Upper lobe of right lung (tissue), 1 donor: ENCODE measurements at places on chromosomes 6 and 20.

GRCh38 chr20:33506576-33506975 is 16.7 kb downstream of the CBFA2T2 start:
- no peaks in the 10 kb centered on the region for H3K36me3 ChIP-seq
- H3K27me3 ChIP-seq: no peaks in the 10 kb centered on the region
- H3K4me3 ChIP-seq: no peak overlapping the region
- no peak for DNase-seq

DNA sequence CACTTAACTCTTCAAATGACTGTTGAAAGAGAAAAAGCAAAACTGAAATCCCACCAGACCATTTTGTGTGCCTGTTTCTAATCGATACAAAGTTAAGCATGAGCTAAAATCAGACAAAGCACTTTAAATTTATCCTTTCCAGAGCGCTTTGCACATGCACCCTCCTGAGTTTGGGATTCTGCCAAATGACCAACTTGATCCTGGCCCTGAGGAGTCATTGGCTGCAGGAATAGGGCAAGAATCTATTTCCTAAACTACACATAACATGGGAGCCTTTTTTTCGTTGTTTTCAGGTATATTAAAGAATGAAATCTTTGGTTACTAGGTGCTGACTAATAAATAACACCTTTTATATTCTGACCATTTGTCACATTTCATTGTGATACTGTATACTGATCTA is 23.8 kb upstream of the MTHFD1L start:
- no peak for DNase-seq
- H3K4me1 ChIP-seq: no peaks in the 10 kb centered on the region
- H3K27me3 ChIP-seq: no peaks in the 10 kb centered on the region
- no peak overlapping the region for H3K4me3 ChIP-seq
- H3K36me3 ChIP-seq: peaks cover 24% of the 10 kb centered on the region

DNA sequence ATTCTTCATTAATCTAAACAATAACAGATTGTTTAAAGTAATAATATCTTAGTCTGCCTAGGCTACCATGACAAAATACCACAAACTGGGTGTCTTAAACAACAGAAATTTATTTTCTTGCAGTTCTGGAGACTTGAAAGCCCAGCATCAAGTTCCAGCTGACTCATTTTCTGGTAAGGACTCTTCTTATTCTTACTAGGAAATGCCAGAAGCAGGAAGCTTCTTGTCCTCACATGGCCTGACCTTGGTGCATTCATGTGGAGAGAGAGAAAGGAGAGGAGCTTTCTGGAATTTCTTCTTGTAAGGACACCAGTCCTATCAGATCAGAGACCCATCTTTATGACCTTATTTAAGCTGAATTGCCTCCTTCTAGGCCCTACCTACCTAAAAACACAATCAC is 110.5 kb downstream of the ANKRD60 start:
- no peaks in the 10 kb centered on the region for H3K27me3 ChIP-seq
- H3K27ac ChIP-seq: no peak overlapping the region
- no peaks in the 10 kb centered on the region for H3K36me3 ChIP-seq
- no peak for DNase-seq

- DNase-seq: no peak
- no peaks in the 10 kb centered on the region for H3K36me3 ChIP-seq
- peak overlapping the region; percentile 70 for H3K27ac ChIP-seq
Observed at GRCh38 chr6:127464161-127464880, 5.1 kb upstream of the KIAA0408 start.

DNA sequence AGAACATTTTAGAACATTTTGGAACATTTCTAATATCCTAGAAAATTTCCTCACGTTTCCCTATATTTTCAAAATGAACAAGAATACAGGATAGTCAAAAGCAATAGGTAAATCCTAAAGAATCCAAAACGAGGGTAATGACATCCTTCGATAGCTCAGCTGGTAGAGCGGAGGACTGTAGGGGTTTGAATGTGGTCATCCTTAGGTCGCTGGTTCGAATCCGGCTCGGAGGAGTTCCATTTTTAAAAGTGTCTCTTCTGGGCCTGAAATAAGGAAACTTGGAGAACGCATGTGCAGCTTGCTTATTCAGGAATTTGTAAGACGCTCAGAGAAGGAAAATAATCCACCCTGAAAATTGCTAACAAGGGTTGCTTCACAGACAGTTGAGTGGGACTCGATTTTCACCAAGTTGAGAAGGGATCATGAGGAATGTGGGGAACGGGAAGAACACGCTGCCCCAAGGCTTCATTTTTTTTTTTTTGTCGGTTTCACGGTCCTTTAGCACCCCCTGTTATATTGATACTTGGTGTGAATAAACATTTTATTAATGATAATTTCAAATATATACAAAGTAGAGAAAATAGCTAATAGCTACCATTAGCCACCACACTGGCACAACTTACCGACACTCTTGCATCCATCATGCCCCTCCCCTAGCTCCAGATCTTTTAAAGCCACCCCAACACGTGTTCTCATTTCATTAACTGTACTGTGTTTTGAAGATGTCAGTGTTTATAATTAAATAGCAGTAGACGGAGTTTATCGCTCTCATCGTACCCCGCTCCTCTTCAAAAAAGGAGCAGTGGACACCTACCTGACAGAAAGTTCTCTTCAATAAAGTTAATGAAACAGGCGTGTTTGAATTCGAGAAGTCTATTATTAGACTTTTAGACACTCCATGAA is 1.8 kb upstream of the ABT1 start:
- H3K36me3 ChIP-seq: peaks cover 22% of the 10 kb centered on the region
- peak overlapping the region; percentile 98 for H3K4me3 ChIP-seq
- DNase-seq: no peak
- peak overlapping the region; percentile 92 for H3K27ac ChIP-seq
- peaks cover 26% of the 10 kb centered on the region for H3K27me3 ChIP-seq
- peaks cover 15% of the 10 kb centered on the region for H3K4me1 ChIP-seq

- no peaks in the 10 kb centered on the region for H3K27me3 ChIP-seq
- H3K4me1 ChIP-seq: no peaks in the 10 kb centered on the region
- H3K4me3 ChIP-seq: no peak overlapping the region
- no peak for DNase-seq
Observed at GRCh38 chr6:125843593-125843992, 52.8 kb downstream of the NCOA7 start.

GRCh38 chr20:61161726-61162390 is 90.2 kb upstream of the CDH4 start:
- H3K4me1 ChIP-seq: no peaks in the 10 kb centered on the region
- no peak for DNase-seq
- H3K4me3 ChIP-seq: no peak overlapping the region

GRCh38 chr6:10740061-10740460 is 7.5 kb upstream of the TMEM14B start:
- no peak overlapping the region for H3K4me3 ChIP-seq
- DNase-seq: no peak
- no peaks in the 10 kb centered on the region for H3K36me3 ChIP-seq
- no peaks in the 10 kb centered on the region for H3K4me1 ChIP-seq
- H3K27ac ChIP-seq: no peak overlapping the region
- no peaks in the 10 kb centered on the region for H3K27me3 ChIP-seq

DNA sequence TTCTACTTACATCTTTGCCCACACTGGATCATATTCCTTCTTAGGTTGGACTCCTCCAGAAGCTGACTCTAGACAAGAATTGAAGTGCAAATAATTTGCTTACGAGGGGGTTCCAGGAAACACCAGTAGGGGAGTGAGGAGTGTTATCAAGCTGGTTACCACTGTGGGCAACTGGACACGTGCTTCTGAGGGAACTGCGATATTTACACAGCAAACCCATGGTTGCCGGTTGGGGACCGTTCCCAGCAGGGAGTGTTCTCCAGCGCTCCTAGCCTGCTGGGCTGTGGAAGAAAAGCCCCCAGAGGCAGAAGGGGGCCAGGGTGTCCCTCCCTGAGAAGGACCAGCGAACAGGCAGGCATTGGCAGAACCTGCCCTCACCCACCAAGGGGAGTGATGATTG is 21.7 kb downstream of the MDFI start:
- no peaks in the 10 kb centered on the region for H3K36me3 ChIP-seq
- peaks cover 4% of the 10 kb centered on the region for H3K27me3 ChIP-seq
- H3K4me1 ChIP-seq: peaks cover 9% of the 10 kb centered on the region

DNA sequence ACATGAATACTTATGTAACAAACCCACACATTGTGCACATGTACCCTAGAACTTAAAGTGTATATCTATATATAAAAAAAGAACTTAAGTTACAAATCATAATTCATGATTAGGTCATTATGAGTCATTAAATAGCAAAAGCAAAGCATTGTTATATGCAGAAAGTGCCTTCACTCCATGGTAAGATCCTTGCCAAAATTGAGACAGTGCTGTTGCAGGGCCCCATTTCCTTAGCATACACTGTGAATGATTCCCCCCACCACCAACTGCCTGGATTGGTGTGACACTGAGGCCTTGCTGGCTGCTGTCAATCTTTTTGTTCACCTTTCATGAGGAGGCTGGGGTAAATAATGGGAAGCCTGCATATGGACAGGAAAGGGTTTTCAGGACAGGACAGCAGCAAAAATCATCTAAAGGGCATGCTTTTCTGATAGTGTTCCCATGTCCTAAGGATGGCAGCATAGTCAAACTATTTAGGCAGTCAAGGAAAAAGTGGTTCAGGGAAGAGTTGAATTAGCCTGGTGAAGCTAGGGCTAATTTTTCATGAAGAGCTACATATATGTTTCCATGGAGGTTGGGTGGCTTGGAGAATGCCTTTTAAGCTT is 188.2 kb upstream of the ASCC3 start:
- no peak overlapping the region for H3K4me3 ChIP-seq
- DNase-seq: no peak
- no peak overlapping the region for H3K27ac ChIP-seq
- no peaks in the 10 kb centered on the region for H3K27me3 ChIP-seq

GRCh38 chr20:39069976-39070375 is 107.8 kb downstream of the DHX35 start:
- no peak overlapping the region for H3K4me3 ChIP-seq
- H3K36me3 ChIP-seq: no peaks in the 10 kb centered on the region
- no peaks in the 10 kb centered on the region for H3K27me3 ChIP-seq
- no peak overlapping the region for H3K27ac ChIP-seq

GRCh38 chr6:13302751-13303667 is 25.3 kb downstream of the TBC1D7 start:
- H3K36me3 ChIP-seq: peaks cover 58% of the 10 kb centered on the region
- DNase-seq: peak; percentile 75
- H3K27me3 ChIP-seq: no peaks in the 10 kb centered on the region
- H3K4me1 ChIP-seq: peaks cover 32% of the 10 kb centered on the region

GRCh38 chr6:50236164-50236563 is 186.4 kb upstream of the DEFB112 start:
- no peak overlapping the region for H3K4me3 ChIP-seq
- H3K36me3 ChIP-seq: no peaks in the 10 kb centered on the region
- no peaks in the 10 kb centered on the region for H3K4me1 ChIP-seq
- no peak overlapping the region for H3K27ac ChIP-seq
- no peak for DNase-seq
- no peaks in the 10 kb centered on the region for H3K27me3 ChIP-seq

DNA sequence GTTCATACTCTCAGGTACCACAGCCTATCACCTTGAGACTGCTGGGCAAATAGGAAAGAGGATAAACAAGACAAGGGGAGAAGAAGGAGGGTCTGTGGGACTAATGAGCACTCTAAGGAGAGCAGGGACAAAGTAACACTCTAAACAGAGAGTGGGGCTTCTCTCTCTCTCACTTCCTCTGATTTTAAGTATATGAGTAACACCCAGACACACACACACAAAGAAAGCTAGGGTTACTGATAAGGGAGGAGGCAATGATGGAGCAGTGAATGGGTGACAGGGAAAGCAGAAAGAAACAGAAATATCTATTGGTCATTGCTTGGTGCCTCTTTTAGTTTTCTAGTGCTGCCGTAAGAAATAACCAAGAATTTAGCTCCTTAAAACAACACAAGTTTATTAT is 96.2 kb upstream of the RNF217 start:
- no peaks in the 10 kb centered on the region for H3K4me1 ChIP-seq
- H3K27me3 ChIP-seq: no peaks in the 10 kb centered on the region
- H3K4me3 ChIP-seq: no peak overlapping the region
- no peak for DNase-seq

- peaks cover 4% of the 10 kb centered on the region for H3K4me1 ChIP-seq
- H3K4me3 ChIP-seq: no peak overlapping the region
- no peak overlapping the region for H3K27ac ChIP-seq
- no peaks in the 10 kb centered on the region for H3K36me3 ChIP-seq
Observed at GRCh38 chr6:148805777-148806176, 58.9 kb downstream of the UST start.

DNA sequence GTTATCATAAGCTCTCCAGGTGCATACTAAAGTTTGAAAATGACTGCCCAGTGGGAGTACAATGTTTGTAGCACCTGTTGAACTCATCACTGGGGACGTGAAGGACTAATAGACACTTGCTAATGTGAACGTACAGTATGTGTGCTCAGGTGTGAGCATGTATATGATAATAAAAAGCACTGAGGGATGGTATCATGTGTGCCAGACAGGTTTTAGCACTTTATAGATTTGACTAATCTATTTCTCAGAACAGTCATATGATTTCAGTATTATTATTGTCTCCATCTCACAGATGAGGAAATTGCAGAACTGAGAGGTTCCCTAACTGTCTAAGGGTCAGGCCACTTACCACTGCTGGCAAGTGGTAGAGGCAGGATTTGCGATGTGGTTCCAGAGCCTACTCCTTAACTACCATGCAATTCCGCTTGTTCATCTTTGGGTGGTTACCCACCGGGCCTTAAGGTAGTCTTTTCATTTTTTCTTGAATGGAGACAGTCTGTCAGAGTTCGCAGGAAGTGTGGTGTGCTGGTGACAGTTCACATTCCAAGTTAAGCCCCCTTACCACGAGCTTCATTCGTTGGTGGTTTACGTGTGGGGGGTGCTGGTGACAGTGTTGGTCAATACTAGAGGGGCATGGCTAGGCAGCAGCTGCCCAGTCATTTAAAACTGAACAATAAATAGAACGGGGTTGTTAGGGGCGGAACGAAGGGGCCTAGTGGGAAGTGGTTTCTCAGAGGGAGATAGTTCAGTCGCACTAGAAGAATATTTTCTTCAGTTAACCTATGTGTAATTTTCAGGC is 46.8 kb downstream of the RREB1 start:
- peaks cover 70% of the 10 kb centered on the region for H3K4me1 ChIP-seq
- H3K27ac ChIP-seq: peak overlapping the region; percentile 69
- H3K27me3 ChIP-seq: no peaks in the 10 kb centered on the region
- no peak overlapping the region for H3K4me3 ChIP-seq

DNA sequence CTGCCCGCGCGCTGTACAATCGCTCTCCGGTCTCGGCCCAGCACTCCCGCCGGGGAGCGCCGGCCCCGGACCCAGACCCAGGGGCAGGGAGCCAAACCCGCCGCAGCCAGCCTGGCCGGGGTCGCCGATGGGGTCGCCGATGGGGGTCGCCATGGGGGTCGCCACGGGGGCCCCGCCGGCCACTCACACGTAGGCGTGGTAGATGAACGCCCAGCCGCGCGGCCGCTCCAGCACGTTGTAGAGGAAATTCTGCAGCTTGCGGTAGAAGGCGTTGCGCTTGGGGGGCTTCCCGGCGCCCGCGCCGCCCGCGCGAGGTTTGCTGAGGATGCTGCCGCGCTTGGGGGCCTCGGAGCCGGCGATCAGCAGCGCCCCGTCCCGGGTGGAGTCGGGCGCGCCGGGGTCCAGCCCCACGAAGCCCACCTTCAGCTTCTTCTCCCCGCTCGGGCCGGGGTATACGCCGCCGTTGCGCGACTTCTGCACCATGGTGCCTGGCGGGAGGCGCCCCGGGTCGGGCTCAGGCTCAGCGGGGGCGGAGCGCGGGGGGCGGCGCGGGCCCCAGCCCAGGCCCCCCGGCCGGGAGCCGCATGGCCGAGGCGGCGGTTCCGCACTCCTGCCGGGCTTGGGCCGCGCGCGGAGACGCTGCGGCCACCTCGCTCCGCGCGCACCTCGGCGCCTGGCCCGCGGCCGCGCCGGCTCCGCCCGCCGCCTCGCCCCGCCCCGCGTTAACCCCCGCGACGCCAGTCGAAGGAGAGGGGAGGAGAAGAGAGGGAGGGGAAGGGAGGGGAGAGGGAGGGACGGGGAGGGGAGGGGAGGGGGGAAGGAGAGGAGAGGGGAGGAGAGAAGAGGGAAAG is at the start of gene KCNQ2:
KCNQ2 (minus strand) TSS at position 675 of the 851 bp plus-strand sequence; CDS start at position 483, 192 bp downstream.
- H3K4me3 ChIP-seq: no peak within 1 kb of the TSS
- H3K4me1 ChIP-seq: peaks cover 6% of the 10 kb centered on the region
- no peak for DNase-seq
- no peaks in the 10 kb centered on the region for H3K36me3 ChIP-seq
- peaks cover 76% of the 10 kb centered on the region for H3K27me3 ChIP-seq
